Stimulated activated CD4-positive, alpha-beta T cell treated with anti-CD3 and anti-CD28 coated beads, Interleukin-2, amount 100 ng/mL, for 24 hours (primary cell): ENCODE measurements at places on chromosomes 12 and 14.

GRCh38 chr12:7797698-7798398 lies 8.6 kb downstream of the NANOG start:
- no peak for DNase-seq

GRCh38 chr14:33120341-33120740 lies 181.7 kb downstream of the NPAS3 start:
- no peak for DNase-seq

- no peak for DNase-seq
Measured at GRCh38 chr14:102026934-102027333, 59.9 kb downstream of the HSP90AA1 start.

GRCh38 chr12:49233842-49234526 lies 30.9 kb upstream of the TUBA1C start:
- peak; percentile 18 for DNase-seq

DNA sequence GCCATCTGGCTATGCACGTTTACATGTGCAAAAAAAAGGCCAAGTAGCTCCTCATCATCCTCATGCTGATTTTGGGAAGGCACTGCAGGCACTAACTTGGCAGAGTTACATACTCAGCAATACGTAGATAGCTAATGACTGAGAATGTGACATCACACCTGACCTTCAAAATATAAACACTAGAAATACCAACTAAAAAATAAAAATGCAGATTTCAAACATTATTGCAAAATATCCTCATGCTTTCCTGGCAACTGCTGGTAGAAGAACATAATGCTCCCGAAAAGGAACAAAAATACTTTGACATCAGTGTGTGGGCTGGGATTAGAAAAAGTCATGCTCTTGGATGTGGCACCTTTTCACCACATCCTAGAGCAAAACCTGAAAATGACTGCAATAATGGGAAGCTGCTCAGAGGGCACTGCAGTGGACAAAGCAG lies 153.2 kb upstream of the ABCD2 start:
- DNase-seq, result no peak

- no peak for DNase-seq
Measured at GRCh38 chr12:49283541-49284429, 11.2 kb upstream of the PRPH start.

DNA sequence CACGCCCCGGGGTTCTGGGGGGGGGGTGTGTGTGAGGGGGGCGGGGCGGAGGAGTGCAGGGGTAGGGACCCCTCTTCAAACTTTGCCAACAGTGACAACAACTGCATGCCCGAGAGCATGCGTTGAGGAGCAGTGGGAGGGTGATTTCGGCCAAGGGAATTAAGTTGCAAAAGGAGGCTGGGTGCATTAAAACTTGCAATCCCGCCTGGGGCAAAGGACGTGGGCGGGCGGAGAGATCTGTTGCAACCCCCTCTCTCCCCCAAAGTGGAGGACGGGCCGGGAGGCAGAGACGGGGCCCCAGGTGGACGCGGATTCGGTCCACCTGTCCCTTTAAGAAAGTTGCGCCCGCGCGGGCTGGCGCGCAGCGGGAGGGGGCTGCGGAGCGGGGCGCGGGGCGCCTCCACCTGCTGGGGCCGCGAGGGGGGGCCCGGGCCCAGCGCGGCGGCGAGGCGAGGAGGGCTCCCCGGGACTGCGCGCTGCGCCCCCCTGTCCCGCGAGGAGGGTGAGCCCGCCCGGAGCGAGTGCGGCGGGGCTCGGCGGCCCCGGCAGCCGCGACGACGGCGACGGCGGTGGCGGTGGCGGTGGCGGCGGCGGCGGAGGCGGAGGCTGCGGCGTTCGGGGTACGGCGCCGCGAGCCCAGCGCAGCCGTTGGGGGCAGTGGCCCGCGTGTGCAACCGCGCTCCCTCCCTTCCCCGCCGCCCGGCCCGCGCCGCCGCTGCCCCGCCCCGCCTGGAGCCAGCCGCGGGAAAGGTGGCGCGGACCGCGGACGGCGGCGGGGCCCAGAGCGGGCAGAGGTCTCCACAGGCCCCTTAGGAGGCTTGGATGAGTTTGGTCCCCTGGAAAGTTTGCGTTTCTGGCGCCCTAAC lies 530 bp upstream of the FOXN4 start:
- no peak for DNase-seq
